Ovary (tissue), 10 donors: ENCODE measurements at places on chromosomes 13 and 19. TPM values are rescaled to one million over a fixed set of nuclear protein-coding genes. Genes with fewer than 3 reads are reported as not detected.

SLITRK5 gene
- total RNA-seq: 0.18 TPM

B3GNT8 gene
- total RNA-seq: 1.8 TPM

GRCh38 chr13:32210101-32210500, 105.1 kb downstream of the ZAR1L start:
- no peak for DNase-seq

GRCh38 chr19:42273407-42274064, 4.5 kb downstream of the CIC start:
- DNase-seq: no peak

GRCh38 chr13:35252536-35253205, 223.8 kb downstream of the MAB21L1 start:
- DNase-seq: no peak

GRCh38 chr19:35000647-35001501, 751 bp downstream of the GRAMD1A start:
- peak; percentile 51 for DNase-seq

DNA sequence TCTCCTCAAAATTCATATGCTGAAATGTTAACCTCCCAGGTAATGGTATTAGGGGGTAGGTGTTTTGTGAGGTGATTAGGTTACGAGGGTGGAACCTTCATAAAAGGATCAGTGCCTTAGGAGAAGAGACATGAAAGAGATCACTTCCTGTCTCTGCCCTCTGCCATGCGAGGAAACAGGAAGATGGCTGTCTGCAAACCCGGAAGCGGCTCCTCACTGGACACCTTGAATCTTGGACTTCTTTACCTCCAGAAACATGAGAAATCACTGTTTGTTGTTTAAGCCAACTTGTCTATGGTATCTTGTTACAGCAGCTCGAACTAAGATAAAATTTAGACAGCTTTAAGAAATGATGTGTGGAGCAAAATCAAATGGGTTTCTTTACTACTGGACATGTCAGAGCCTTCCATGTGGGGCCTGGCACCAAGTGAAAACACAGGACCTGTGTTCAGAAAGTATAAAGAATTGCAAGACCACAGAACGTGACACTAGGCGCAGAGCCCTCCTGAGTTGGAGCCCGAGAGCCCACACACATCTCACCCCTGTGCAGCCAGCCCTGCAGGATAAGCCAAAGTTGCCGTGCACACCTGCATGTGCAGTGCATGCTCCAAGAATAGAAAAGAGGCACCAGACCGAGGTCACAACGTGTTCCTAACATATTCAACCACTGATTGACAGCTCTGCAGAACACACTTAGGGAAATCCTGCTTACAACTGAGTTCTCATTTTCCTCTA, 112.5 kb upstream of the UQCRFS1 start:
- no peak for DNase-seq

KLC3 gene
- total RNA-seq: 7.1 TPM

- DNase-seq: no peak
Measured at GRCh38 chr13:47025791-47026447, 129.1 kb upstream of the HTR2A start.

DNA sequence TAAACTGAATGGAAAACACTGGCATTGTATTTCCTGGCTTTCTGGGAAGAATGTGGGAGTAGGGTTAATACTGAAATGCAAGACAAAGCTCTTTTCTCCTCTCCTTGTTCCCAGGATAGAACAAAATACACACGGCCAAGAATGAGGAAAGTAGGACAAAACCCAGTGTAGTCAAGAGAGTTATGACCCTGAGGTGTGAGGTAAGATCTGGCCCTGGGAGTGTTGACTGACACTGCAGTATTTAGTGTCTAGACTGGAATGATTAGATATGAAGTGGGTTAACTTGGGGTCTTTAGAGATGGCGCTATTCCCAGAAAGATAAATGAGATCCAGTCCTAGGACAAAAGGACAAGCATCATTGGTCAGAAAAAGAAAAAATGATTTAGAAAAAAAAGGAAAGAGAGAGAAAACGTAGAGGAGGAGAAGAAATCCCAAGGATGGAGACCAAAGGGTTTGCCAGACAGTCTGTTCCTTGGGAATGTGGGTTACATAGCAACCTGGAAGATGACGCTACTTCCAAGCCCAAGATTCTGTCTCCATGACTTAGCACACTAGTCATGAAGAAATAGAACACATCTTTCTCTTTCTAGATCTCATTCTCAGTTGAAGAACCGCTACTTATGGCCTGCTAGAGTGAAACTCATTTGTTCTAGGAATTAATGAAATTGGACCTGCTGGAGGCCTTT, 543.6 kb upstream of the GPC6 start:
- no peak for DNase-seq

GRIN2D gene
- 0.11 TPM for total RNA-seq

DNA sequence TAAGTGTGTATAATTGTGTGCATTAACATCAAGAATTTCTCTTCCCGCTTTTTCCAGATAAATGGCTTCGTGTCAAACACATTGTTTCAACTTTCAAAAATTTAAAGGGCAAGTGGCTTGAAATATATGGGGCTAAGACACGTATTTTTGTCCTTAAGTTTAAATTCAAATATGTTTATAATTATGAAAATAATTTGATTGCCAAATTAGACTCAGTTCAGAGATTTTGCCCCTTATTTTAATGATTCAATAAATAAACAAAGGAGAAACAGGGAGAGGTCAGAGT, 1159.2 kb upstream of the MIR17HG start:
- DNase-seq: no peak

SOX21 gene
- not detected for total RNA-seq

DNA sequence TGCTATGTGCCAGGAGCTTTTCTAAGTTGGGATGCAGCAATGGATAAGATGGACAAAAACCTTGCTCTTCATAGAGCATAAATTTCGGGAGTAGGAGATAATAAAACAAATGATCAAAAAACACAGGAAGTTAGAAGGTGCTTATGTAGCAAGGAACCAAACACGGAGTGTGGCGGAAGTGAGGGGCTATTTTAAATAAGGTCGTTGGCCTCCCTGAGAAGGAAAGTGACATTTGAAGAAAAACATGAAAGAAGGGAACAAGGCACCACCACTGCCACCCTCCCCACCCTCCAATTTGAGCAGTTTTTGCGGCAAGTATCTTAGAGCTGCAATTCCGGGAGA, 3.2 kb upstream of the GSX1 start:
- DNase-seq: no peak
